ENCODE measurements at places on chromosomes 3 and 15.

DNA sequence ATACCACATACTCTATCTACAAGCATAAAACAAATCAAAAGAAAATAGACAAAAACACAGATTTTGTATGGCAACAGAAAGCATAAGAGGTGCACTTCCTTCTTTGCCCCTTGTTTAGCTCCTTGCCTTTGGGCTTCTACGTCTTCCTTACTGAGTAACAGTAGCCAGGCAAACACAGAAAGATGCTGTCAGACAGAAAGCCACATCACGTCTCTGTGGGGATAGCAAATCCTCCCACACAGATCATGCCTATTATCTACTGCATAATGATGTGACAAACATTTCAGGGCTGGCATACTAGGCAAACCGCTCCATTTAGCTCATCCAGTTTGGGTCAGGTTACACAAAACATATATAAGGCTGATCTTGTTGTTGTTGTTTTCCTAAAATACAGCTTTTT lies 92.7 kb downstream of the BOC start:
- DNase-seq = no peak

- no peak for DNase-seq
Observed at GRCh38 chr15:68650901-68651709, 72.3 kb downstream of the CORO2B start.

DNA sequence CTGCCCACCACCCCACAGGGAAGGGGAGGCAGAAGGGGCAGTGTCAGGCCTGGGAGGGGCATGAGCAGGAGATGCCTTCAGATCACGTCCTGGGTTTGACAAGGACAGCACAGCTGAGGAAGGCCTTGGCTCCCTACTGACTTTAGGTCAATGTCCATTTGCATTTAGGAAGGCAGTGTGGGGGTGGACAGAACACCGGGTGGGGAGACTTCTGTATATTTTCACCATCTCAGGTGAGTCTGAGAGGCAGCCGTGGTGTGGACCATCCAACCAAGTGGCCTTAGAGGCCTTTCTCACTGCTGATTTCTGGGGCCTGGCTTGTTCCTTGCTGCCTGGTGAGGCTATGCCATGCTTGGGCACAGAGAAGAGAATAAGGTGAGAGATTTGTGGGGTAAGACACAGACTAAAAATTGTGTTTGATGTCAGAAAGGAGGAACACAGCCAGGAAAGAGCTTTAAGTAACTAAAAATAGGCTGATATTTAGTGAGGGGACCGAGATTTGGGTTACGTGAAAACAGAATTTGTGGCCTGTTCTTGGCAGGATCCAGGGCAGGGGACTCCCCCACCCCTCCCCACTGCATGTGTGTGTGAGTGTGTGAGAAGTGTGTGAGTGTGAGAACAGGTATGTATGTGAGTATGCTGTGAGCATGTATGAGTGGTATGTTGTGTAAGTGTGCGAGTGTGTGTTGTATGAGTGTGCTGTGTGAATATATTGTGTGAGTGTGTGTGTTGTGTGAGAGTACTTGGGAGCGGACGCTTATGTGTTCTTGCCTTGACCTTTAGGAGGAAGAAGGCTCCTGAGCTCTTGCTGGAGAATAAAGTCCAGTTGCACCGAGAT lies 11.8 kb upstream of the PLA2G4E start:
- no peak for DNase-seq

GRCh38 chr3:133753779-133754164 lies 7.6 kb downstream of the TF start:
- DNase-seq = no peak

GRCh38 chr3:17047894-17048293 lies 163.1 kb downstream of the PLCL2 start:
- DNase-seq = no peak

DNA sequence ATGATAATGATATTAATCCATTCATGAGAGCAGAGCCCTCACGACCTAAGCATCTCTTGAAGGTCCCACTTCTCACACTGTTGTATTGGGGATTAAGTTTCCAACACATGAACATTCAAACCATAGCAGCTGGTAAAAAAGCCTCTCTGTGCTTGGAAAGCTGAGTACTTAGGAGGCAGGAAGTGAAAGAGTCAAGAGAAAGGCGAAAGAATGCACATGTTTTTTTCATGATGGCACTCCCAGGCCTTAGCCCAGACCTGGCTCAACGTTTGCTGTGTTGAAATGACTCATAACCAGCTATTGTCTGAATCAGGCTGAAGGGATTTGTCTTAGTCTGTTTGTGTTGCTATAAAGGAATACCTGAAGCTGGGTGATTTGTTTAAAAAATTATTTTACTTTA lies 84.4 kb upstream of the RGMA start:
- no peak for DNase-seq

- no peak for DNase-seq
Observed at GRCh38 chr15:40937762-40938535, 8.8 kb downstream of the DLL4 start.

GRCh38 chr15:41001524-41002214 lies 48.4 kb downstream of the CHAC1 start:
- DNase-seq = peak; percentile 41

DNA sequence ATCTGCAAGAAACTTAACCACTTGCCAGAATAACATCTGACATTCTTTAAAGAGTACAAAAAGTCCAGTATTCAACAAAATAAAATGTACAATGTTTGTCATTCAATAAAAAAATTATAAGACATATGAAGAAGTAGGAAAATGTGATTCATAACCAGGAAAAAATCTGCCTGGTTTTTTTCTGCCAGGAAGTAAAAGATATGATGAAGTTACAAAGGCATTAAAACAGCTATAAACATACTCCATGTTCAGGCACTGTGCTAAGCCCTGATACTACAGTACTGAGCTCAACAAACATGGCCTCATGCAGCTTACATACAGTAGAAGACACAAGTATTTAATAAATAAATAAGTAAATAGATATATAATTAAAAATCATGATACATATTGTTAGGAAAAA lies 178.4 kb upstream of the STT3B start:
- no peak for DNase-seq

GRCh38 chr15:70212286-70212962 lies 114.7 kb upstream of the TLE3 start:
- DNase-seq = no peak

- DNase-seq = no peak
Observed at GRCh38 chr3:158802409-158803268, 785 bp downstream of the MFSD1 start.

- DNase-seq = no peak
Observed at GRCh38 chr3:144295613-144296012, 324.0 kb downstream of the DIPK2A start.

DNA sequence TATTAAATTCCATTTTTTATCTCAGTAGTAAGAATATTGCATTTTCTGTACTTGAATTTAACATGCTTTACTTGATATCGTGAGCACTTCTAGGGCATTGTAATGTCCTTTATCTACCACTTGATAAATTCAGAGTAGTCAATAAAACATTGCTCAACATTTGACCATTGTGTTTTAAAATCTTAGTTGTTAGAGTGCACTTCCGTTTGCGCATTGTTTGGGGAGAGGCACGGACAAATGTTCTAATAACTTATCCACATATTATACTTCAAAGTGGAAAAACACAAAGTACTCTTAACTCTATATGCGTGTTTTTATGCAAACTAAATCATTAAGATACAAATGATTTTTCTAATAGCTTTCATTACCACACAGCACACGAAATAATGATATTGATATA lies 419 bp downstream of the FAM227B start:
- no peak for DNase-seq

GRCh38 chr15:69105451-69105985 lies 54.9 kb upstream of the GLCE start:
- no peak for DNase-seq

DNA sequence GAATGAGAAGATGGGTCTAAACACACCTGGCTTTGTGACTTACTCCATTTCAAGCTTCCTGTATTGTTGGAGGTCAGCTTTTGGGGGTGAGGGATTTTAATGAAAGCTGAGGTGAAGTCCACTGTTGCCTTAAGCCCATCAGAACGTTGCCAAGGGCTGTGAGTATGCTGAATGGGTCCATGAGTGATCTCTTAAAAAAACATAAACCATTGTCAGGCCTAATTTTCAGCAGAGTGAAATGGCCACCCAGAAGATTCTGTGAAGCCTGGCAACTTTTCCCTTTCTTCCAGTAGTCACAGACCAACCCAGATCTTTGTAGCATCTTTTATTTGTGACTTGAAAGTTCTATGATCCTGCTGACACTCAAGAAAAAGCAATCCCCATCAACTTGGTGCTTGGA lies 87.0 kb downstream of the SMAD3 start:
- no peak for DNase-seq

DNA sequence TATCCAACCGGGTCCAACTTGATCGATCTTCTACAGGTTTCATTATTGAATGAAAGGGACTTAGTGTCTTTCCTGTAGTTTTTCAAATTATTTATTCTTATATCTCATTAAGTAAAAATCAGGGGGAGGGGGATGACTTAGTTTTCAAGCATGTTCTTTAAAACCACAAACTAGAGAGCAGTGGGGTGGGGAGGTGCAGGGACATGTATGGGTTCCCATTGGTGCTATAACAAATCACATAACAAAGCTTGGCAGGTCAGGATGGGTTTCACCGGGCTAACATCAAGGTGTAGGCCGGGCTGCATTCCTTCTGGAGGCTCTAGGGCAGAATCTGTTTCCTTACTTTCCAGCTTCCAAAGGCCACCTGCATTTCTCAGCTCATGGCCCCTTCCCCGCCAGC lies 32.7 kb downstream of the CCNL1 start:
- no peak for DNase-seq

DNA sequence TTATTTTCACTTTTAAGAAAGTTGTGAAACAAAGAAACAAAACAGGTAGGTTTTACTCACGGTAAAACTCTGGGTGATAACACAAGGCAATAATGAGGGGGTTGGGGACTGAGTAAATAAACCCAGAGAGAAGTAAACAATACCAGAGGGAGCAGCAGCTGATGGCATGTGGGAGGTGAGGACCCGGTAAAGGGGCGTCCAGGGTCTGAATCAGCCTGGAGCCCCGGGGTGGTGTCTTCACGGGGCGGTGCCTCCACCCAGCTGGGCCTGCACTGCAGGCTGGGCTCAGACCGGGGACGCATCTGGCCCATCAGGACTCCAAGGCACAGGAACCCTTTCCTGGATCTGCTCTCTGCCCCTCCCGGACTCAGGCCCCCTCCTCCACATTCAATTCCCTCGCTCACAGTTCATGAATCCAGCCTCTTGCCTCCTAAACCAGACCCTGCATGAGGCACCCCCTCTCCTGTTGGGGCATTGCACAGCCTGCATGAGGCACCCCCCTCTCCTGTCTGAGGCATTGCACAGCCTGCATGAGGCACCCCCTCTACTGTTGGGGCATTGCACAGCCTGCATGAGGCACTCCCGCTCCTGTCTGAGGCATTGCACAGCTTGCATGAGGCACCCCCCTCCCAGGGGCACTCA lies 73.9 kb upstream of the MFGE8 start:
- no peak for DNase-seq

DNA sequence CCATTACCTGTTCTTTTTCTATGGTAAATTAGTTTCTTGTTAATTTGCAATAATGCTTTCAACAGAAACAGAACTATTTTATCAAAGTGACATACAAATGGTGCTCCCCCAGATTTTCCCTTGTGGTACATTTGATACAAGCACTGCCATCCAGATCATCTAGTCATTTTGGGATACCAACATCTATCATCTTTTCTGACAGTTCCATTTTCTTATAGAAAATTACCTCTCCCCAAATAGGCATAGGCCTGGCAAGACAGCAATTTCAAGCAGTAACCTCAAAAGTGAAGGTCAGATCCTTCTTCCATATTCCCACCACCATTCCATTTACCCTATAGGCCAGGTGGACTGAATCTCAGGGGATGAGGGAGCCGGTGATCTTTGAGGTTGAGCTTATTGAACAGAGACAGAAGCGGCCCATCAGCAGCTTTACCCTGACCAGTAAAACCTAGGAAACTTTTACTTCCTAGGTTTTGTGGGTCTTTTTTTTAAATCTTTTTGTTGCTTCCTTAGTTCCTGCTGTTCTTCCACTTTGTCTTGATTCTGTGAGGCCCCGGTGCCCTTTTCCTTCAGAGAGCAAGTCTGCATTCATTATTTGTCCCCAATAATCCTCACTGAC lies 3.1 kb upstream of the PLD1 start:
- no peak for DNase-seq

DNA sequence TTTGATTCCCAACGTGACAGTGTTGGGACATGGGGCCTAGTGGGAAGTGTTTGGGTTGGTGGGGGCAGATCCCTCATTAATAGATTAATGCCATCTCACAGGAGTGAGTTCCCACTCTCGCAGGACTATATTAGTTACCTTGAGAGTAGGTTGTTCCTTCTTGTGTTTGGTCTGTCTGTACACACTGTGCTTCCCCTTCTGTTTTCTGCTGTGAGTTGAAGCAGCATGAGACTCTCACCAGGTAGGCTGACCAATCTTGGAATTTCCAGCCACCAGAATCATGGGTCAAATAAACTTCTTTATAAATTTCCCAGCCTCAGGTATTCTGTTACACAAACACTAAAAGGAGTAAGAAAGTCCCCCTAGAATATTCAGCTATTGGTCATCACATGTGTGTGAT lies 145.4 kb downstream of the ERC2 start:
- no peak for DNase-seq

GRCh38 chr3:43865887-43866528 lies 175.3 kb downstream of the ABHD5 start:
- no peak for DNase-seq

- no peak for DNase-seq
Observed at GRCh38 chr3:127112796-127113570, 79.9 kb upstream of the PRR23E start.

DNA sequence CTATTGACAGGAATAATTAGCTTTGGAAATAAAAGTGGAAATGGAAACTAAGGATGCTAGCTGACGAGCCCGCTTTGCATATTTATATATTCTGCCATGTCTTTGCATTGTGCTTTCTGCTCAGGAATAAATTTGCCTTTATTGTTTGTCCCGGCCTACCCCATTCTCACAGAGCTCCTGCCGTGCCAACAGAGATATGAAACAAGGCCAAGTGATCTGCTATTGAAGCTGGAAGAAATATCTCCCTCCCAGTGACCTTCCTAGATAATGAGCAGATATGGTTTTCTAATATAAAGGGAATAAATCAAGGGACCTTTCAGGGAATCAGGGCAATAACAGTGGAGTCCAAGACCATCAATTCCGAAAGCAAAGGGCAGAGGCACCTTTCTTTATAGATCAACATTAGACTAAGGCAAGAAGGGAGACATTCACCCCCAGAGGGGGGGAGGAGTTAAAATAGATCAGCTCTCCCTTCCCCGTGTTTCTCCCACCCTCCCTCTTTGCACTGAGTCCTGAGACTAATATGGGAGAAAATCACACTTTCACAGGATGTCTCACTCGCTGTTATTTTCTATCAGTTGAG lies 664.6 kb downstream of the AGBL1 start:
- no peak for DNase-seq

DNA sequence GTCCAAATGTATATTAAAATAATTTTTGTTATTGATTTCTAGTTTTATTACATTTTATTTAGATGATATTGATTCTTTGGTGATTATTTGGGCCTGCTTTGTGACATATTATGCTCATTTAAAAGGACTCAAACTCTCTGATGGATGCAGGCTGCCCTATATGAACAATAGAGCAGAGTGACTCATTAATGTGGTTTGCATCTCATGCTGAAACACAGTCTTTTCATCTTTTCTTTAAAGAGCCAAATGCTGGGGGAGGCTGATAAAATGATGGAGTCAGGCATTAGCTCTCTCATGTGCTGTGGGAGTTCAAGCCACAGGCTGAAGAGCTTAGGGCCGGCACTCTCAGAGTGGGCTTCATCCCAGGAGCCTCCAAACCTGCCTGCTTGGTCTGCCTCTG lies 7.2 kb downstream of the PLA1A start:
- no peak for DNase-seq
